ENCODE measurements at places on chromosomes 16 and 17.

DNA sequence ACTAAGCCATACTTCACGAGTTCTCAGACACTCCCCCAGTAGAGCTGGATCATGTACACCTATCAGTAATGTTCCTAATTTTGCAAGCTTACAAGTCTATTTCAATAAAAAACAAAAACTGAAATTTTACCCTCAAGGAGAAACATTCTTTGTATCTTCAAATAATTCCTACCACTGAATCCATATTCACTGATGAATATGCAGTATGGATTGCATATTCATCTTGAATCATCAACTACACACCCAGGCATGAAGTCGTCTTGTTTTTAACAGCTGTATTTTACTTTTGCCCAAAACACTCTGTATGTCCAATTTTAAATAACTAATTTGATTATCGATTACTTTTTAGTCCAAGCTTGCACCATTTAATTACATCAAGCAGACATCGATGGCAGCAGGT lies 31.8 kb downstream of the ZDHHC7 start:
- no peak for DNase-seq

DNA sequence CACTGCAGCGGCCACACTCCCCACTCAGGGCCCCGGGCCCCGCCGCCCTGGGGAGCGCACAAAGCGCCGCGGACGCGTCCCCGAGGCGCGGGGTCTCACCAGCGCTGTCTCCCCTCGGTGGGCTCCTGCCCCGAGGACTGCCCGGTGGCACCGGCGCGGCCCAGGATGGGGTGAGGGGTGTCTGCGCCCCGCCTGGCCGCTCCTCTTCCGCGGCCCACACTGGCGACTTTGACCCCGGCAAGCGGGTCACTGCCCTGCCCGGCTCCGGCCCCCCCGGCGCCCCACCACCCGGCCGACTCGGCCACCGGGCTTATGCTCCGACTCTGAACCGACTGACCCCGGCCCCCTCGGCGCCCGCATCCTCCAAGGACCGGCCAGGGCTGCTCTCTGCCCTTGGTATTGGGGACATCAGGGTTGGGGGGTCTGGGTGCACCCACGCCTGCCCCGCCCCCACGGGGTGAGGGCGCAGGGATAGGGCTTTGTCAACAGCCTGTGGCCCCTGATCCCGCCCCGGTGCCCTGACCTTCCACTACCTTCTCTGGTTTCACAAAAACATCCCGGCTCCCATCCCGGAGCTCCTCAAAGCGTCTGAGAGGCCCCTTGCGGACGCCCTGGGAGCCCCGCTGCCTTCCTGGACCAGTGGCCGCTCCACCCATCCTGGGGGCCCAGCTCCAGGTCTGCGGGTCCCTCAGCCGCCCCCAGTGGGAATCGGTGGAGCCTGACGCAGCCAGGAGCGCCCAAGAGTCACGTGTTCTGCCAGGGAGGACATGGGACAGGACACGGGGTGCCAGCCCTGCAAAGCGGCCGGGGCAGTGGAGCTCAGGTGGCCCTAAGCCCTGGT lies 829 bp downstream of the GCGR start:
- no peak for DNase-seq

- no peak for DNase-seq
Observed at GRCh38 chr17:681738-682529, 32.7 kb downstream of the VPS53 start.

DNA sequence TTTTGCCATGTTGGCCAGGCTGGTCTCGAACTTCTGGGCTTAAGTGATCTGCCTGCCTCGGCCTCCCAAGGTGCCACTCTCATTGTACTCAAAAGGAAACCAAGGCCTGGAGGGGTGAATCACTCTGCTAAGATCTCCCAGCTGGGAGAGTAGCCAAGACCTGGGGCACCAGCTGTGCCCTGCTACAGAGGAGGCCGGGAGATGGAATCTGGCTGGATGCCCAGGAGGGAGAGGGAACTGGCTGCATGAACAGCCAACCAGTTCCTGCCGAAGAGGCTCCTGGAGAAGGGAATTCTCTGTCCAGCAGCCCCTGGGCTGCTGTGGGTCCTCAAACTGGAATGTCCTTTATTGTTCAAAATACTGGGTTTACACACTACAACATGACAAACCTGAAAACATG lies 238.7 kb upstream of the CIBAR2 start:
- peak; percentile 72 for DNase-seq

All from amygdala (tissue), 56 donors.